ENCODE measurements at places on chromosomes 5 and 9.

DNA sequence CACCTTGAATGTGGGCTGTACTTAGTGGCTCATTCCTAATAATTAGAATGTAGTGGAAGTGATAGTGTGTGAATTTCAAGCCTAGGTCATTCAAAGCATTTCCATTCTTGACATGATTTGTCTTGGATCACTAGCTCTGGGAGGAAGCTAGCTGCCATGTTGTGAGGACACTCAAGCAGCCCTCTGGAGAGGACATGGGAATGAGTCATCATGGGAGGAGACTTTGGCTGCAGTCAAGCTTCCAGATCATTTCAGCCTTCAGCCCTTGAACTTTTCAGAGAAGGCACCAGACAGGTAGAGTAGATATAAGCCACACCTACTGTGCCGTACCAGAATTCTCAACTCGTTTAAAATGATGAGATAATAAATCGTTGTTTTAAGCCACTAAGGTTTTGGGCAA, 506.9 kb downstream of the ZNF608 start:
- DNase-seq, result no peak

- no peak for DNase-seq
These were observed 861.9 kb downstream of the CDH18 start for GRCh38 chr5:19125956-19126713.

- DNase-seq, result no peak
These were observed 292.6 kb downstream of the ZSWIM6 start for GRCh38 chr5:61624553-61625136.

- DNase-seq, result no peak
These were observed 137.9 kb downstream of the SEC61B start for GRCh38 chr9:99360026-99360425.

DNA sequence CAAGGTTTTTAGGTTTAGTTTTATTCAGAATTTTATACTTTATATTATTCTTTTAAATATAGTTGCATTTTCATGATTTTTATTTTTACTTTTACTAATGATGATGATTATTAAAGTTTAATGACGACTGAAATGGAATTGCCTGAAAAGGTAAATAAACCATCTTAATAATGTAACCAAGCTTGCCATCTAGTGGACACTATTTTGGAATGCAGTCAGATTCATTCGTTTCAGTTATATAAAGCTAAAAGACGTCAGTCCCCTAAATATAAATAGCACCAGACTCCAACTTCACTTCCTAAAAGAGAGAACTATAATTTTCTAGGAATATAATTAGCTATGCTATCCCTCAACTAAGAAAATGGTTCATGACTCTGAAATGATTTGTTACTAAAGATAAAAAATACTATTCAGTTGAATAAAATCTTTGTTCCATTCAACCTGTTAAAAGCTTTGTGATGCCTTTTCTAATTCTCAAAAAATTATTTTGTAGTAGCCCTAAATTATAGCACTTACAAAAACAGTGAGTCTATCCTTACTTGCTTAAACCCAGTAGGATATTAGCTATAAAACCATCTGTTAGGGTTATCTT, 19.9 kb downstream of the ABITRAM start:
- no peak for DNase-seq

GRCh38 chr9:129981180-129981907, 61.6 kb downstream of the FNBP1 start:
- no peak for DNase-seq

All from neural crest cell (in vitro differentiated cells).